ENCODE measurements at places on chromosomes 6 and 20.

DNA sequence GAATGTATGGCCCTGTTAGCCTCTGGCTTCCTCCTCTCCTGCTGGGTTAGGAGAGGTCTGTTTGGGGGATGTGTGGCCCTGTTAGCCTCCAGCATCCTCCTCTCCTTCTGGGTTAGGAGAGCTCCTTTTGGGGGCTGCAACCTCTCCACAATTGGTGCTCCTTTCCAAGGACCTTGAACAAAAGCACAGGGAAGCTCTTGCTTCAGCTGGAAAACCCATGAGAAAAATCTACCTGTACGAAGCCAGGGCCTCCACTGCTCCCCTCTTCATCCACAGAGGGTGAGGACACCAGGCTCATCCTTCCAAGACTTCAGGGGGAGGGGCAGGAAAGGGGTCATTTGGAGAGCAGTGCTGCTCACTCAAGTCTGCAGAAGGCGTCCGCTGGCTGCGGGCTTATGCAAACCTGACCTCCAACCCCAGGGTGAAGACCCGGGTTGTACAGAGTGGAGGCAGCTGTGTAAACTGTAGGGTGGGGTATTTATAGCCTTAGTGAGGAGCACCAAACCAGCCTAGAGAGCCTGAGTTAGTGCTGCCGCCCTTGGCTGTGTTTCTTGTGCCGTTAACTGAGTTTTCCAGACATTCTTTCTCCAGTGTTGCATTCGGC, 62.1 kb downstream of the SLC24A3 start:
- no peak for DNase-seq

GRCh38 chr20:9911519-9911918, 72.6 kb upstream of the PAK5 start:
- no peak for DNase-seq

GRCh38 chr6:63888416-63888815, 252.8 kb downstream of the PHF3 start:
- no peak for DNase-seq

DNA sequence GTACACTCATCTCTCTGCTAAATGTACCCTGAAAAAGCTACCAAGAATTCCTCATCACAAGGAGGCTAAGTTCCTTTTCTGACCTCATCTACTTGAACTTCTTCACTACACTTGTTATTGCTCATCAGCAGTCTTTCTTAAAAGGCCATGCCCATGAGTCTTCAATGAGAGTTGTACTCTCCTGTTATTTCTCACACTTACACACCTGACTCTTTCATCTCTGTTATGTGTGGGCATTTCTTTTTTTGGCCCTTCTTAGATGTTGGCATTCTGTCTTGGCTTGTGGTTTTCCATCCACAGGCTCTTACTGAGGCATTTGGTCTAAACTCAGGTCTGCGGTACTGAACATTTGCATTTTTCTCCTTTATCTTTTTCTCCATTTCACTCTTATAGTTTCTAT, 10.7 kb upstream of the SLC17A1 start:
- no peak for DNase-seq

DNA sequence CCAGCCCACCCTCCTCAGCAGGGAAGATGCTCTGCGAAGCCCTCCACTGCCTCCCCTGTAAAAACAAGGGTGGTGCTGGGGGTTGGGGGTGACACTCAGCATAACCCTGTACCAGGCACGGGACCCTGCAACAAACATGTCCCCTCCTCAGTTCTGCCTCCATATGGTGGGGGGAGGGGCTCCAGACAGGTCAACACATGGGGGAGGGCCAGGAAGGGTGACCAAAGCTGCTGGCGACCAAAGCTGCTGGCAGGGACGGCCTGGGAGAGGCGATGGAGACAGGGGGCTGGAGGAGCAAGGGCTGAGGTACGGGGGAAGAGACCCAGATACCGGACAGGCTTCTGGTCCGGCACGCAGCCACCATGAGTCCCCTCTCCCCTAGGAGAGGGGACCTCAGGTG, 123.2 kb downstream of the TAF4 start:
- no peak for DNase-seq

GRCh38 chr6:55694148-55694547, 115.2 kb upstream of the HMGCLL1 start:
- no peak for DNase-seq

GRCh38 chr20:59696476-59696875, 92.1 kb downstream of the PHACTR3 start:
- no peak for DNase-seq

DNA sequence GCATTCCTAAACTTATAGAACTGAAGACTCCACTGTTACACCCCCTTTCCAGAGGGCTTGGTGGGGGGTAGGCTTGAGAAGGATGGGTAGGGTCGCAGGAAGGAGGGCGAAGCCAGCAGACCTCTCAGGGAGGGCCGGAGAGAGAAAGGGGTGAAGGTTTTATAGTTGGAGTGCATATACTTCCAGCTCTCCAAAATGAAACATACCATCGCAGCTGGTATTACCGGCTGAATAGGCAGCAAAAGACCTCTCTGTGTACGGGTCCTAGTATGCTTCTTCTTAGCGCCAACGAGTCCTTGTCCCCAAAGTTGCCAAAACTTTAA, 1.0 kb upstream of the VGLL2 start:
- DNase-seq = no peak

DNA sequence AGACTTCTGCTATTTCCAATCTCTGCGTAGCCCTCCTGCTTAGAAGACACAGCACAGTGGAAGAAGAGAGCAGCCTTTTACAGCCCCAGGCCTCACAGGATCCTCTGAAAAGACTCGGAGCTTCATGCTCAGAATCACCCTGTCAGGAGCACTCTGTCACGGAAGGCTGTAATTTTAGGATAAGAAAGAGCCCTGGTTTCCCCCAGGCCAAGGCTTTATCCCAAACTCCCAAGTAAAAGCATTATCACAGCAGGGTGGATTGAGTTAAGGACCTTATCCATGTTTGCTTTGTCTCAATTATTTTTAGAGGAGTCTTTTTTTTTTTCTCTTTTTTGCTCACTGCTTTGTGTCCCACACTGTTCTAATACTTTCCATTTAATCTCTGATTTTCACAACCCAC, 39.2 kb downstream of the ANKS1A start:
- no peak for DNase-seq

GRCh38 chr6:95581073-95581472, 3.7 kb downstream of the MANEA start:
- no peak for DNase-seq

DNA sequence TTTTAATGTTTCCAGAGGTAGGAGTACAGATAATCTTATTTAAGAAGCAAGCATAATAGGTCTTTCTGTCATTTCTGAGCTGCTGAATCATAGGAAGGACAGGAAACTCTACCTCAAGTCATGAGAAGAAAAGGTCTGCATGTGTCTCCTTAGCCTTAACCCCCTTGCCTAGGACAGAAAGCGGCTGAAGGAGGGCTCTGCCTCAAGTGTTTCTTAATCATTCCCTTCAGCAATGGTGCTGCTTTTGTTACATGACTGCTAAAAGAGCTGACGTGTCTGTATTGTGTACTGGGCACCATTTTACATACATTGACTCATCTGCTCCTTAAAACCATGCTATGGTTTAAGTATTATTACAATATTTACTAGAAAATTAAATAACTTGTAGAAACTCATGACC, 564.0 kb upstream of the AGPAT4 start:
- no peak for DNase-seq

DNA sequence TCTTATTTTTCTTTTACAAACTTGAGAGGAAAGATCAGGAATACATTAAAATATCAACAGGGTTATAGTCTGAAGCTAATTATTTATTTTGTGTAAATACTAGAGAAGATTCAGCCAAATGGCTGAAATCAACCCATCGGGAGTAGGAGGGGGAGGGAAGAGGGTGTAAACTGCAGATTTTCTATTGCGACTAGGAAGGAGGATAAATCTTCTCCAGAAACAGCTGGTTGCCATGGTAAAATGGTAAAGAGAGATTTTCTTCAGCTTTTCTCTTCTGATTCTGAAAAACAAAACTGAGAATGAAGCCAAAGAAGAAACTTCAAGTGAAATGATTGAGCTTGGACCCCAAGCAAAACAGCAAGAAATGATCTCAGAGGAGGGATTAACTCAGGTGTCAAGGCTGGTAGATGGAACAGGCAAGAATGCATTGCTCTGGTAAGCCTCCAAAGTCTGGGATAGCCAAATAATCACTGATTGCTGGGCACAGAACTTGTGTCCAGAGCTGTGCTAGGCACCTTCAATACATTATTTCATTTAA, 193.5 kb upstream of the SPTLC3 start:
- DNase-seq = no peak

GRCh38 chr20:60658681-60659080, 593.4 kb upstream of the CDH4 start:
- DNase-seq = no peak

GRCh38 chr6:157717340-157717748, 105.7 kb upstream of the SNX9 start:
- DNase-seq = no peak

DNA sequence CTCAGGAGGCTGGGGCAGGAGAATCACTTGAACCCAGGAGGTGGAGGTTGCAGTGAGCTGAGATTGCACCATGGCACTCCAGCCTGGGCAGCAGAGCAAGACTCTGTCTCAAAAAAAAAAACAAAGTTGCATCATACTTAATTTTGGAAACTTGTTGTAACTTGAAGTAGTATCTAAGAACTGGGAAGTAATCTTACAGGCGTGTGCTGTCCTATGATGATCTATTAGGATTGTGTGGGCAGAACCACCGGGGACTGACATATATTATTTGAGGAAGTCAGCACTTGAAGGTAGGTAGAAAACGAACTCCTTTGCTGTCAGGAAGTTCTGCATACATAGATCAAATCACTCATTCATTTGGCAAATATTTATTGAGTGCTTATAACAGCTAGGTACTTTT, 188.5 kb downstream of the ZNF217 start:
- DNase-seq = no peak

GRCh38 chr20:63345328-63346100, 15.6 kb downstream of the CHRNA4 start:
- no peak for DNase-seq

GRCh38 chr20:17369506-17369905, 142.7 kb downstream of the PCSK2 start:
- no peak for DNase-seq

DNA sequence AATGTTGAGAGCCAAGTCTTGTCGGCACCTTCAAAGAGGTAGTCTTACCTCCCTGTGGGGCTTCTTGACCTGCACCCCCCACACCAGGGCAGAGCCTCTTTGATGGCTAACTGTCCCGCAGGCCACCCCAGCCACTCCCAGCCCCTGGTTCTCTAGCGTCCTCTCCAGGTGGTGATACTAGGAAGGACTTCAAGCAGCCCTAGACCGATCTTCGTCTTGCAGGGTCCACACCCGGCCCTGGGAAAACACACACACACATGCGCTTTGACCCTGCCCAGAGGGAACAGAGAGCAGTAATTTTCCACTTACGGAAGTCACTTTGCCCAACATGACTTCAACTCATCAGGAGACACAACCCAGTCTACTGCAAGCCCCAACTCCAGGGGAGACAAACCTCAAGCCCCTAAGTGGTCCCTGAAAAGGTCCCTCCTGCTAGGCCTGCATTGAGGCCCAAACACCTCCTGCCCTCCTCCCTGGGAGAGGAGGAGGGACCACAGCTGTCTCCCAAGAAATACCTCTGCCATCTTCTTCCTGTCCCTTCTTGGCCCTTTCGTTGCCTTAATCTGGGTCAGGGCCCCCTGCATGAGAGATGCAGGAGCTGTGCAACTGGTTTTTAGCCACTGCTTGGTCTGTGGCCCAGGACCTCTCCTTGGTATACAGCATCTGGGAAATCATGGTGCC, 2.9 kb upstream of the BPIFB1 start:
- no peak for DNase-seq

- DNase-seq = no peak
Observed at GRCh38 chr6:95413789-95414188, 163.5 kb upstream of the MANEA start.

GRCh38 chr6:168060521-168060931, 18.5 kb downstream of the FRMD1 start:
- peak; percentile 68 for DNase-seq

DNA sequence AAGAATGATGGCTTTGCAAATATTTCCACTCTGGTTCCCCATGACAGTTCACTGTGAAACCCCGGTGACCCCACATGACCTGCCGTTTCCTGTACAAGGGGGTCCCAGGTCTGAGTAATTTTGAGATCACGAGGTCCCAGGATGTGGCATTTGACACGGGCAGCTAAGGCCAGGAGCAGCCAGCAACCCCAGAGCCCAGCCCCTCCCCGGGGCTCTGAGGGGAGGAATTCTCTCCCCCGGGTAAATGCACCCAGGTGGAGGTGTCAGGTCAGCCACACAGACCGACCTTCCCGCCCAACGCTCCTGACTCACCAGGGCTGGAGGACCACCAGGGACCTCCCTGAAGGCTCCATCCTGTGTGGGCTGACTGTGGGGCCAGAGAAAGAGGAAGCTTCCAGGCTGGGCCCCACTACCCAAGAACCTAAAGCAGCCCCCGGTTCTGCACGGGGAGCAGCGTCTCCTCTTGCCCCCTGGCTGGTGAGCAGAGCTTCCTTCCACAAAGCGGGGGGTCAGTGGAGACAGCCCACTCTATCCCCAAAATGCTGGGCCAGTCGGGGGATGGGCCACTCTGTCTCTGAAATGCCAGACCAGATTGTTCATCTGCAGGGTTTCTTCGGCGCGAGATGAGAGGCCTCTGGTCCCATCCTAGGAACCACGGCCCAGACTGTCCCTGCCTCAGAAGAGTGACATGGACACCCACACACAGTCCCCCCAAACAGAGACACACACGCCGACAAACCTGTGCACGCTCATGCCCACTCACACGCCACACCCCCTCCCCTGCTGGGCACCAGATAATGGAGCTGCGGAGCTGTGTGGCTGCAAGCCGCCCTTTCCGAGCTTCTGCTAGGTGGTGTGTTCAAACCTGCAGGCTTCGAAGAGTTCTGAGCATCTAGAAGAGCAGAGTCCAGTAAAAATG, 23.4 kb upstream of the SLCO4A1 start:
- no peak for DNase-seq

DNA sequence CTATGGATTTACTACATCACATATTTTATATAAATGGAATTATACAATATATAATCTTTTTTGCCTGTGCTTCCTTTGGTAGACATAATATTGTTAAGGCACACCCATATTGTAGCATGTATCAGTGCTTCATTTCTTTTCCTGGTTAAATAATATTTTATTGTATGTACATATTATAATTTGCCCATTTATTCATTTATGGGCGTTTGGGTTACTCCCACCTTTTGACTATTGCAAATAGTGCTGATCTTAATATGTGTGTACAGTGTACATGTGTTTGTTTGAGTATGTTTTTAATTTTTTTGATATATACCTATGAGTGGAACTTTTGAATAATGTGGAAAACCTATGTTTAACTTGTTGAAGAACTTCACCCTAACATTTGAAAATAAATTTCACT, 804.2 kb downstream of the DHX35 start:
- DNase-seq = no peak

GRCh38 chr6:112298021-112298745, 43.8 kb upstream of the LAMA4 start:
- no peak for DNase-seq

- DNase-seq = no peak
Observed at GRCh38 chr6:89637960-89638319, 607 bp downstream of the LYRM2 start.

DNA sequence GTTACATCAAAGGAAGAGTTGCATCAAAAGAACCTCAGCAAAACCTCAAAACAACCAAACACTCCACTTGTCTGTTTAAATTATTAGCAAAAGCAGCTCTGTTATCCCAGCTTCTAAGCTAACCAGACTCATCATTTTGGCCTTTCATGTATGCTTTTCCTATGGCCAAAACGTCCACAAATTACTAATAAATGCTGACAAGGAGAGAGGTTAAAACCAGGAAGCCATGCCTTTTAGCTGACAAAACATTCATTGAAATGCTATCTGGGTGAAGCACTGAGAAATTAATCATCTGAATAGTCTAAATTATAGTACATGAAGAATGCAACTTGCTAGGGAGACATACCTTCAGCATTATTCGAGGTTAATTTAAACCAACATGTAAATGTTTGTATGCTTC, 80.6 kb downstream of the LAMA2 start:
- DNase-seq = no peak
